CD4-positive, alpha-beta memory T cell (primary cell): ENCODE measurements at places on chromosomes 13 and 19.

GRCh38 chr13:110108348-110109139 lies 198.4 kb downstream of the COL4A1 start:
- no peaks in the 10 kb centered on the region for H3K4me1 ChIP-seq
- H3K36me3 ChIP-seq = no peaks in the 10 kb centered on the region
- no peaks in the 10 kb centered on the region for H3K27me3 ChIP-seq
- DNase-seq = no peak
- no peak overlapping the region for H3K27ac ChIP-seq

GRCh38 chr19:48946463-48947257 lies 8.0 kb upstream of the BAX start:
- no peak for DNase-seq
- no peaks in the 10 kb centered on the region for H3K36me3 ChIP-seq
- no peak overlapping the region for H3K27ac ChIP-seq
- no peak overlapping the region for H3K4me3 ChIP-seq
- H3K27me3 ChIP-seq = no peaks in the 10 kb centered on the region
- no peaks in the 10 kb centered on the region for H3K4me1 ChIP-seq

DNA sequence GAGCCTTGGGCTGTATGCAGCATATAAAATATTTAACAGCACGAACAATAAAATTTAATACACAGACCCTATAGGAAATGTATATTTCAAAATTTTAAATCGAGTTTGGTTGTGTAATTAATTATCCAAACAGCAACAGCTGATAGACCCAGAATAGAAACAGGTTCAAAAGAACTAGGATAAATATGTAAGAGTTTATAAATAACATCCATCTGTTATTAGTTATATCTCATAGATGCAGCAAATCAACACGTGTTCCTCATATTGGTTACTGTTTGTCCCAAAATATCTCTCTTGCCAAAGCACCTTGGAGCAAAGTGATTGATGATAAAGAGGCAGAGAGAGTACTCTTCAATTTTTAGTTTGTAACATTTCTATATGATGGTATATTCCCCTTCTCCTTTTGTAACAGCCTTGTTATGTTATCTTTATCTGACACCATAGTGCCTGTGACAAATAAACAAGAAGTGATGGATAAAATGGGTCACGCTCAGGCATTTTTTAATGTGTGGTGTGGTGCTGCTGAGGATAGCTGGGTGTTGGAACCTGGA lies 260.6 kb upstream of the NBEA start:
- H3K27ac ChIP-seq = no peak overlapping the region

DNA sequence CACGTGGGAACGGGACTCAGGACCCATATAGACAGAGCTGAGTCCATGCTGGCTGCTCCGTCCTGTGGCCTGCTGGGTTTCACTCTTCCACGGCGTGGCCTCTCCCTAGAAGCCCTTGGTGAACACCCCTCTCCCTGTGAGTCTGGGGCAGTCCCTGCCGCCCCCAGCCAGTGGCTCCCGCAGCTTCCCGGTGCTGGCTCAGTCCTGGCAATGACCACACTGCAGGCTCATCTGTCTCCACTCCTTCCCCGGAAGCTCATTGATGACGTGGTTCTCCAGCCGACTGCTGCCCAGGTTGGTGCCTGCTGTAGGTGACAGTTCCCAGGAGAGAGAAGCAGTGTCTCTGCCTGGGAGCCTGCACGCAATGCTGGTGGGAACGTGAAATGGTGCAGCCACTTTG lies 2.1 kb upstream of the TEX29 start:
- H3K36me3 ChIP-seq = no peaks in the 10 kb centered on the region
- no peak overlapping the region for H3K27ac ChIP-seq
- no peaks in the 10 kb centered on the region for H3K4me1 ChIP-seq
- no peak overlapping the region for H3K4me3 ChIP-seq
- DNase-seq = no peak
- no peaks in the 10 kb centered on the region for H3K27me3 ChIP-seq

DNA sequence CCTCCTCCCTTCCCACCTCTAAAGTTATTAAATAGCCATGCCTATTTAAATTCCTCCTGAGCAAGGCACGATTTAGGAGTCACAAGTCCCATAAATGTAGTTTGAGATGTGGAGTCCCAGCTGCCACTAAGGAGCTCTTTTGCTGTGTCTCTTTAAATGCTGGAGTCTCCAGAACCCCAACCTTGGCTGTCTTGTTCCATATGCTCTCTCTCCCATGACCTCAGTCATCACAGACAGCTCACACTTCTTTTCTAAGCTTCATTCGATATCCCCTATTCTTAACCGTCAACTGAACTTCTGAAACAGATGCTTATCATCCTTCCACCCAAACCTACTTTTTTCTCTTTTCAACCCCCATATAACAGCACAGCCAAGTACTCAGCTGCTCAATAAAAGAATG lies 197.1 kb downstream of the VWA8 start:
- no peak overlapping the region for H3K4me3 ChIP-seq
- H3K36me3 ChIP-seq = peaks cover 7% of the 10 kb centered on the region
- no peaks in the 10 kb centered on the region for H3K4me1 ChIP-seq
- no peak for DNase-seq
- no peaks in the 10 kb centered on the region for H3K27me3 ChIP-seq

- H3K36me3 ChIP-seq = peaks cover 61% of the 10 kb centered on the region
- H3K27me3 ChIP-seq = no peaks in the 10 kb centered on the region
- no peaks in the 10 kb centered on the region for H3K4me1 ChIP-seq
- H3K27ac ChIP-seq = no peak overlapping the region
- DNase-seq = no peak
- no peak overlapping the region for H3K4me3 ChIP-seq
Observed at GRCh38 chr13:113981194-113981605, 7.3 kb upstream of the C13orf46 start.

DNA sequence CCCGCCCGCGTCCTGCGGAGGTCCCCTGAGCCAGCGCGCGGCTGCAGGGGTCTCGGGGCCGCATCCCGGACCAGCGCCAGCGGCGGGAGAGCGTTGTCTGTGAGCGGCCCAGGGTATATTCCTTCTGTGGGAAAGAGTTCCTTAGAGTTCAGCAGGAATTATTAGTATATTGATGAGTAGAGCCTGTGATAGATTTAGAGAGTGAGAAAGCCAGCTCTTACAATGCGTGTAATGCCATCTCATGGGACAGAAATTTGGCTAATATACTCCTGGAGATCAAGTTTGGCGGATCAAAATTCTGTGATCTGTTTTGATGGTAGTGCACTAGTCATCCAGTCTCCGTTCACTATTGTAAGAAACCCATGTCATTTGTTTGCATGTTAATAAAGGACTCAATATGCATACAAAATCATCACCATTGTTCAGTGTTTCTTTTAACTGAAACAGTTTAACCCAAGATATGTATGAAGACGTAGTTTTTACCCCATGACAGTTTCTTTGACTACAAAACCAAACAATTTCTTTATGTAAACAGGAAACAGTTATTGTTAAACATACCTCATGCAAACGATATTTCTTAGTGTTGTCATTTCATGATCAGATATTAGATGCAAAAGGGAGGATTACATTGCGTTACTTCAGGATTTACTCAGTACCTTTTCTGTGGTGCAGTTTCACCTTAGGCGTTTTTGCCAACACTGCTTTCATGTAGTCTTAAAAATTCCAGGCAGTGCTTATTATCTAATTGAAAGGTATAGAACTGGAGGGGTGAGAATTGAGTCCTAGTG lies 9.9 kb downstream of the TNFRSF19 start:
- no peaks in the 10 kb centered on the region for H3K36me3 ChIP-seq
- H3K27ac ChIP-seq = no peak overlapping the region
- DNase-seq = peak; percentile 6

- H3K27me3 ChIP-seq = no peaks in the 10 kb centered on the region
- no peak overlapping the region for H3K27ac ChIP-seq
- H3K4me1 ChIP-seq = no peaks in the 10 kb centered on the region
- DNase-seq = no peak
- no peaks in the 10 kb centered on the region for H3K36me3 ChIP-seq
- H3K4me3 ChIP-seq = no peak overlapping the region
Observed at GRCh38 chr13:60584976-60585375, 188.0 kb downstream of the TDRD3 start.

GRCh38 chr19:12840091-12841079 lies 2.1 kb downstream of the MAST1 start:
- no peak for DNase-seq
- peaks cover 29% of the 10 kb centered on the region for H3K4me1 ChIP-seq
- no peak overlapping the region for H3K27ac ChIP-seq
- H3K27me3 ChIP-seq = peaks cover 57% of the 10 kb centered on the region
- H3K4me3 ChIP-seq = no peak overlapping the region

DNA sequence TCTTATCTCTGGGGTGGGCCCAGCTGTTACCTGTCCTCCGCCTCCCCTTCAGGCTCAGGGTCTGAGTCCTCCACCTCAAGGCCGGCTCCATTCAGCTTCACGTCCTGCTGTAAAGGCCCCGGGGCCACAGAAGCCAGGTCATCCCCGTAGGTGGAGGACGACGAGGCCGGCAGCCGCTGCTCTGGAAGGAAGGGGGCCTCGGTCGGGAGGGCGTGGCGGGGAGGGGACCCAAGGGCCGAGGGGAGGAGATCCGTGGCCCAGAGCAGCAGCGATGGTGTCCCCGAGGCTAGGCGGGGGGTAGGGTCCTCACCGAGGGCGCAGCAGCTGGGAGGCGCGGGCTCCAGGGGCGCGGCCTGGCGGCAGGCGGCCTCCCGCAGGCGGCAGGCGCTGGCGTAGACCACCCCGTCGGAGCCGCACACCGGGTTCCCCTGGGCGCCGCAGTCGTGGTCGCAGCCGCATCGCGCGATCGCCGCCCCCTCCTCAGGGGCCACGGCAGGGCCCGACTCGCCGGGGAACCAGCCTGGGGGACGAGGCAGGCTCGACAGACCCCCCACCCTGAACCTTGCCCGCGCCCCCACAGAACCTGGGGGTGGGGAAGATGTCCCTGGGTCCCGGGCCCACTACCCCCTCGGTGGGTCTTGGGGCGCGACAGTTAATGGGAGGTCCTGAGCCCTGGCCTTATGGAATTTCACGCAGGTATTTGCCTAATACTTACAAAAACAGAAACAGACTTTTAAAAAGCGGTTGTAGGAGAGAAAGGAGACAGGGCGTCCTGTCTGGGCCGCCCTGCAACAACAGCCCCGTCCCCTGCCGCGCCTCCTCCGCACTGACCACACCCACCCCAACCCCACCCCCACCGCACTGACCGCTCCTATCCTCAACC lies 7.6 kb downstream of the F2RL3 start:
- H3K36me3 ChIP-seq = no peaks in the 10 kb centered on the region
- H3K27ac ChIP-seq = no peak overlapping the region
- H3K4me3 ChIP-seq = no peak overlapping the region
- DNase-seq = no peak

DNA sequence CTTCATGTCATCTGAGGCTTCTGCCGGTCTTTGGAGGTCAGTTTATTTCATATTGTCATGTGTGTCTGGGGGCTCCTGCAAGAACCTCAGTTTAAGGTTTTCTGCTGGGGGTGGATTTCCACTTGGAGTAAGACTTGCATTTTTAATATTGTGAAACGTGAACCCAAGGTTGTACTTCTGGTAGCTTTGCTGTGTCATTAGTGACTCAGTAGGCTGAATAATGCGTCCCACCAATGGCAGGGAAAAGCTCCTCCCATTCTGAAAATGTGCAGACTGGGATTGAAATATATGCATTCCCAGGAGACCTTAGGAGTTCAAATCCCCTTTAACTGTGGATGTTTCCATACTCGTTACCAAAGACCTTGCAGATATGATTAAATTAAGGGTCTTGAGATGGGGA lies 46.2 kb downstream of the ING1 start:
- no peaks in the 10 kb centered on the region for H3K36me3 ChIP-seq
- H3K27me3 ChIP-seq = no peaks in the 10 kb centered on the region
- H3K4me3 ChIP-seq = no peak overlapping the region
- no peak overlapping the region for H3K27ac ChIP-seq

- no peaks in the 10 kb centered on the region for H3K4me1 ChIP-seq
- no peaks in the 10 kb centered on the region for H3K36me3 ChIP-seq
- no peak for DNase-seq
- no peak overlapping the region for H3K27ac ChIP-seq
Observed at GRCh38 chr19:30886222-30886621, 463.0 kb downstream of the TSHZ3 start.

GRCh38 chr19:6890938-6891337 lies 3.6 kb downstream of the ADGRE1 start:
- peak overlapping the region; percentile 7 for H3K4me3 ChIP-seq
- H3K4me1 ChIP-seq = peaks cover 72% of the 10 kb centered on the region
- H3K27ac ChIP-seq = peak overlapping the region; percentile 36
- peak; percentile 40 for DNase-seq

DNA sequence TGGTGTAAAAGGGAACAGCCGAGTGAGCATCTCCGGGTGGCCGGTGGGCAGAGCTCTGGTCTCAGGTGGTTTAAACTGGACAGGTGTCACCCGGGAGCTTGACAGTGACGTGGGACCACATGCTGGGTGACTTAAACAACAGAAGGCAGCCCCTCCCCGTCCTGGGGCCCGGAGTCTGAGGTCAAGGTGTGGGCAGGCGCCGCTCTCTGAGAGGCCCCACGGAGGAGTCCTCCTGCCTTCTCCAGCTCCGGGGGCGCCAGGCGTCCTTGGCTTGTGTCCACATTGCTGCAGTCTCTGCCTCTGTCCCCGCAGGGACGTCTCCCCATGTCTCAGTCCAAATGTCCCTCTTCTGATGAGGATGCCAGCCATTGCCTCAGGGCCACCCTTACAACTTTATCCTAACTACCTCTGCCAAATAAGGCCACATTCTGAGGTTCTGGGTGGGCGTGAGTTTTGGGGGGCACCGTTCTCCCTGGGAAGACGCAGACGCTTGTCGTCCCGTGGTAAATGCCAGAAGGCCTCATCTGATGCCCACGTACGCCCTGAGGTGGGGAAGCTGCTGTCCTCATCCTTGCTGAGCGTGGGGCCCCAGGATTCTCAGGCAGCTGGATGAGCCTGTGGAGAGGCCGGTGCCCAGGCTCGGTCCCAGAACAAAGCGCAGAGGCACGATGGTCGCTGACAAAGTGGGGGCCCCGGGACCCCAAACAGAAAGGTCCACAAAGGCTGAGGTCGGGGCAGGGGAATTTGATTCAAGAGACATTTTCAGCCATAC lies 12.9 kb downstream of the GZMM start:
- no peak for DNase-seq
- H3K27ac ChIP-seq = no peak overlapping the region
- no peaks in the 10 kb centered on the region for H3K36me3 ChIP-seq
- H3K4me1 ChIP-seq = no peaks in the 10 kb centered on the region

DNA sequence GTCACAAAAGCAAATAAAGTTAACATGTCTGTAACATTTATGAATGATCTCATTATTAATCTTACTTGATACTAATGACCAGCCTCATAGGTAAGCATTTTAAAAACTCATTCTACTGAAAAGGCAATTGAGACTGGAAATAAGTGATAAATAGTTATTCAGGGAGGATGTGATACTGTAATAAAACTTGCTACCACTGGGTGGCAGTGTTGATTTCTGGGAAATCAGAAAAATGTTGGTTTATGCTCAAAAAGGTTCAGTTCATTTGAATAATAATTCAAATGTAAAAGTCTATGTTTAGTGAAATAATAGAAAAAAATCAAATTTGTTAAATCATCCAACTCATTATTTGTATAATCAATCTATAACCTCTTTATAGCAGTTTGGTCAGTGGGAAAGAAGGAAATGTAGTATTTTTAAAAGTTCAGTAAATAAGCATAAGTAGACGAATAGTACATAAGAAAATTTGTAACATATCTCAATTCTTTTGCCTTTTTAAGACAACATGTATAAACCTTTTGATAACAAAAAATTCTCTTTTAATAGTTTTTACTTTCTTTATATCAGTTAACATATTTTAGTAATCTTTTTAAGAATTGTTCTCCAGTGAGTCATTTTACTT lies 9.6 kb downstream of the ABHD13 start:
- DNase-seq = no peak
- peaks cover 43% of the 10 kb centered on the region for H3K4me1 ChIP-seq
- no peaks in the 10 kb centered on the region for H3K27me3 ChIP-seq
- no peak overlapping the region for H3K27ac ChIP-seq
- no peak overlapping the region for H3K4me3 ChIP-seq
- H3K36me3 ChIP-seq = peaks cover 12% of the 10 kb centered on the region
